Effector CD4-positive, alpha-beta T cell (primary cell): ENCODE measurements at places on chromosomes 16 and 17.

GRCh38 chr17:56679115-56679776, 85.7 kb downstream of the NOG start:
- DNase-seq = no peak

DNA sequence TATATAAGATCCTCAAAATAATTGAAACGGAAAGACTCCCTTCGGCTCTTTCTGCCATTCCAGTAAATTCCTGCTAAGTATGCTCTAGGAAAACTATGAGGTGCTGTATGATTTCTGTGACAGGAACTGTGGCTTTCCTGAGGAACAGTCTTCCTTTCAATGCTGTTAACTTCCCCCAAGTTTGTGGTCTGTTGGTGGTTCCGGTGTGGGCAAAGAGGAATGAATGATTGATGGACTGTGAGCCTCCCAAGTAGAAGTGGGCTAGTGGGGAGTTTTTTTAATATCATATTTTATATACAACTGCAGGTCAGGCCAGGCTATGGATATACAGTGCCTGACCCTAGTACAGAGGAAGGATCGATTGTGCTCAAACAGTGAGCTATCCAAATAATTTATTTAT, 560.7 kb upstream of the RBFOX1 start:
- no peak for DNase-seq

DNA sequence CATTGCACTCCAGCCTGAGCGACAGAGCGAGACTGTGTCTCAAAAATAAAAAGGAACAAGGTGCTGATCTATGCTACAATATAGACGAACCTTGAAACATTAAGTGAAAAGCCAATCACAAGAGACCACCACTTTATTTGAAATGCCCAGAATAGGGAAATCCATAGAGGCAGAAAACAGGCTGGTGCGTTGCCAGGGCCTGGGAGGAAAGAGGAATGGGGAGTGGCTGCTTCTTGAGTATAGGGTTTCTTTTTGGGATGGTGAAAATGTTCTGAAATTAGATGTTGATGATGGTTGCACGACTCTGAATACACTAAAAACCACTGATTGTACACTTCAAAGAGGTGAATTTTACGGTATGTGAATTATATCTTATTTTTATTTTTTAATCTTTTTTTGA, 20.3 kb upstream of the GLIS2 start:
- DNase-seq = no peak

- no peak for DNase-seq
These were observed 173.3 kb downstream of the PRKCB start for GRCh38 chr16:24009098-24009497.

DNA sequence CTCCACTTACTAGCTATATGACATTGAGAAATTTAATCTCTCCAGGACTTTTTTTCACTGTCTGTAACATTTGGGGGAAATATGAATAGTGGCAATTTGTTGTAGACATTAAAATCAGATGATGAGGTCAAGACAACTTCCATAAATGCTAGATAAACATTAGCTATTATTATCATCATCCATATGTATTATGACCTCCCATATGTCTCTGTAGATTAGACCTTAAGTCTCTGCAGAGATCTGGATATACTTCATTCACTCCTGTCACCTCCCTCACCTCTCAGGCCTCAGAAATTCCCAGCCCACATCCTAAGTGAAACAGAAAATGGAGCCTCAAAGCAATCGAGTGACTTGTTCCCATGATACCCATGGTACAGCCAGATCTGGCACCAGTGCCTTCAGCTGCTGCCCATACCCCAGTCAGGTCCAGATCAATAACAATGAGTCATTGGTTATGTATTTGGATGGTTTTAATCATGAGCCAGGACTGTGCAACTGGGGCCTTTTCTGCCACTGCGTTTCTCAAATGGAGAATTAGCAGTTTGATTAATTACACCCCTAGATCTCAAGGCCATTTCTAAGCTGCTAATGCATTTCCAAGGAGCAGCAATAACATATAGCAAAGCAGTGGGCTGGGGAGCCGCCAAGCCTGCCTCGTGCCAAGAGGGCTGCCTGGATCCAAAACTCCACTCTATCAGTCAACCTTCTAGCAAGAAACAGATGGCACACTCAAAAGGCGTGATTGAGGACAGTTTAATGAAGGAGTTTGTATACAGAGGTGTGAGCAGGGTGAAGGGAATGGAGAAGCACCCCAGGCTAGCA, 2.6 kb upstream of the FDXR start:
- DNase-seq = no peak

DNA sequence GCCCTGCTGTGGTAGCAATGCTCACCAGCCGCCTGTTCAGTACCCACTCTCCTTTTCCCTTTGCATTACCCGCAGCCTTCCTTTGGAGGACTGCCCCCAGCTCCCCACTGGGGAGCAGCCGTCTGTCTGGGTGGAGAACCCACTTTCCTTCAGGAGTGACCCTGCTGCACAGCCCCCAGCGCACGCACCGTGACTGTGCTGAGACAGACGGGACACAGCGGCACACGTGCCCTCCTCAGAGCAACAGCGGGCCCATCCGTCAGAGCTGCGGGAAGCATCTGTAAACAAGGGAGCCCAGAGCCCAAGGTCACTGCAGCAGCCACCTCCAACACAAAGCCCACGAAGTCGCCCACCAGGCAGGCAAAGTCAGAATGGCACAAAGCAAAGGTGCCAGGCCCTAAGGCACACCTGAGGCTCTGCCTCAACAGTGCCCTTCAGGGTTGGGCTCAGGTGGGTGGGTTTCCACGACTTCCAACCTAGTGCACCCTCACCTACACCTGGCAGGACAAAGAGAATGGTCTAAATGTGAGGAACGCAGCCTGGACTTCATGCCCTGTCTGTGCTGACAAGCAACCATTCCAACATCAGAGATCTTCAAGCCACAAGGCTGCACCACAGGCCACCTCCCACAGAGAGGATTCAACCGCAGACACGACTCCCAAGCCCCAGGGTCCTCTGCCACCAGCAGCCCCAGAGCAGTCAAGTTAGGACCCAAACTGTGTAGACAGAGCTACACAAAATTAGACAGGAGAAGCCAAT, 9.9 kb downstream of the AXIN1 start:
- no peak for DNase-seq

DNA sequence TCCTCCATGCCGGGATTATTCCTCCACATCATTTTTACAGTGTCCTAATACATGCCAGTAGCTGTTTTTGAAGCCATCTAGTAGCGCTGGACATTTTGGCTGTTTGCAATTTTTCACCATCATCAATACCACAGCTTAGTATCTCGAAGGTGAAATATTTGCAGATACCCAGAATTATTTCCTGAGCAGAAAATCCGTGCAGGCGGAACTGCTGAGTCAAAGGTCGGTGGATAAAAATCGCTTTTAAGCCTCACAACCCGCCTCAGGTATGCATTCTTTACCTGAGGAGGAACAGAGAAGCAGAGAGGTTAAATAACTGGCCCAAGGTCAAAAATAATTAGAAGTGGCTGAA, 584 bp upstream of the TNRC6A start:
- DNase-seq = no peak

GRCh38 chr17:82386881-82387704, 15.5 kb downstream of the UTS2R start:
- DNase-seq = no peak

DNA sequence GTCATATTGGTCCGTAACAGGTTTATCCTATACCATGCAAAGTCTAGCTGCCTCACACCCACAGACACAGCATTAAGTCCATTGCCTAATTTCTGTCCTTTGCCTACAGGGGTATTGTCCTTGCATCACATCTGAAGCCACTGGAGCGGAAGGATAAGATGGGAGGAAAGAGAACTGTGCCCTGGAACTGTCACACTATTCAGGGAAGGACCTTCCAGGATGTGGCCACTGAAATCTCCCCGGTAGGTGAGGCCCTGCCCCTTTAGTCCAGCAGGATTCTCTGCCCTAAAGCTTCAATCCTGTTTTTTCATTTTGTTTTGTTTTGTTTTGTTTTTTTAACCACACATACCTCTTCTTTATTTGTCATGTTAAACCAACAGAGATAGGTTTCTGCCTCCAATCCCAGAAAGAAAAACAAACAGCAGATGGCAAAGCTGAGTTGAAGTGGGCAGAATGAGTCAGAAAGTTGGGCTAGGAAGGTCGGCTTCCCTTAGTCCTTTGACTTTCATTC, 2.2 kb upstream of the EFTUD2 start:
- DNase-seq = no peak

DNA sequence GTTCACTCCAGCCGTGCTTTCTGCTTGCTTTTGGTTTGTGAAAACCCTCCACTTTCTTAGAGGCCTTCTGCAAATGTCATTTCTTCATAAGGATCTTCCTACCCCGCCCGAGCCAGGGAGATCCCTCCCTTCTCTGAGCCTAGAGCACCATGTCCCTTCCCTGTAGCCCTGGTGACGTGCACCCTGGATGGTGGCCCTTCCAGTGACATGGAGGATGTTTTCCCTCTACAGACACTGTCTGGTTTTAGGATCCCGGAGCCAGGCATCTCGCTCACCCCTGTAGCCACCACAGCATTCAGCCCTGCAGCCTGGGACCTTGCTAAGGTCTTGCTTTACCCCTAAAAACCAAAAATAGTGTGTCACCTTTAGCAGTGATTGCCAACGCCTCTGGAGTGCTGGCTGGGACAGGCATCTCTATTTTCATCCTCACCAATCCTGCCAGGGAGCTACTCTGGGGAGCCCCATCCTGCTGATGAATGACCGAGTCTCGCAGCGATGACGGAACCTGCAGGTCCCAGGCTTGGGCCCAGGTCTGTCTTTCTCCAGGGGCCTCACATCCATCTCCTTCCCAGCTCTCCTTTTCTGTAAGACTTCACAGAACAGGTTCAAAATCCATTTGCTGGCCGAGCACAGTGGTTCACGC, 394.1 kb upstream of the TNRC6C start:
- DNase-seq = no peak

DNA sequence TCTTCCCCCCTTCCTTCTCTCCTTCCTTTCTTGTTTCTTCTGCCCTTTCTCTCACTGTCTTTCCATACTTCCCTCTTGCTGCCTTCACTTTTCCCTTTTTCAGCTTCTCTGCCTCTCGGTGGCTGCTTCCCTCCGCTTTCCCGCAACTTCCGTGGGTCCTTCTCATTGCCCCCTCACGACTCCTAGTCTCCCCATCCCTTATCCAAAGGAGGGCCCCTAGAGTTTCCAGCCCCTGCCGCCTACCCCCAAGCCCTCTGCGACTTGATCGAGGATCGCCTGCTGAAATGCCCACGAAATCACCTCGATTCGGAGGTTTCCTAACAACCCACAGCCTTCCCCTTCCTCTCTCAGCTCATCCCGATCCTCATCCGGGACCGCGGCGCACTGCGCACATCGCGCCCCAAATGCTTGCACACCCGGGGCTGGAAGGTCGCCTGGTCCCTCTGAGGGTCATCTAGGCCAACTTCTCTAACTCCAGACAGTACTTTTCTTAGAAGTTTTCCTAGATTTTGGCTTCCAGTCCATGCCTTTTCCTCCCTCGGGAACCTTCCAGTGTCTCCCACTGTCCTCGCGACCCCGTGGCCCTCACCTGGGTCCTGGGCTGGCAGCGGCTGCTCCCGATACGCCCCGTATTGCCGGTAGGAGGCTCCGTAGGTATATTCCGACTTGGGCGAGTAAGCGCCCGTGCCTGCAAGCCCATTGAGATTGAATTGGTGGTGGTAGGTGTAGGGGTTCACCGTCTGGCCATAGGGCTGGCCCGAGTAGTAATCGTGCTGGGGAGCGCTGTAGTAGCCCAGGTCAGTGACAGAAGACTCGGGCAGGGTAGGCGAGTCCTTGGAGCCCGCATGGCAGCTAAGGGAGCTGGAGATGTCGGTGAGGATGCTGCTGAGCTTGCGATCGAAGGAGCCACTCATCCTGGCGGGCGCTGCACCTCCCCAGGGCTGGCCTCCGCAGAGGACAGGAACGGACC, 654 bp downstream of the DLX3 start:
- no peak for DNase-seq

- no peak for DNase-seq
These were observed 73.1 kb upstream of the MAF start for GRCh38 chr16:79673635-79674034.

GRCh38 chr16:10992112-10992511, 47.7 kb downstream of the CLEC16A start:
- DNase-seq = no peak

DNA sequence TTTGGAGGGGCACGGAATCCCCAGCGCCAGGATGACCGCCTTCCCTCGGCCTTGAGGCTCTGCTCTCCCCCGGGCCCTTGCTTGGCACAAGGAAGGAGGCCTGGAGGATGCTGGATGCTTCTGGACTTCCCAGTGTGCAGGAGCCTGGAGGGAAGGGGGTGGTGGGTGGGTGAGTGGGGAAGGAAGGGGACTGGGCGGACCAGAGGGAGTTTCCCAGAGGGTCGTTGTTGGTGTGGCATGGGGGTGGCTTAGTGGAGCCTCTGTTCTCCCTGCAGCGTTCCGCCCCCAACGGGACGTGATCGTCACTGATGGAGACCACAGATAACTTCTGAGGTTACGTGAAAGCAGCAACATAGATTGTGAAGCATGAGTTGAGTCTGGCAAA, 140.0 kb downstream of the IRF8 start:
- no peak for DNase-seq
